ENCODE measurements at places on chromosomes 6 and 20.

DNA sequence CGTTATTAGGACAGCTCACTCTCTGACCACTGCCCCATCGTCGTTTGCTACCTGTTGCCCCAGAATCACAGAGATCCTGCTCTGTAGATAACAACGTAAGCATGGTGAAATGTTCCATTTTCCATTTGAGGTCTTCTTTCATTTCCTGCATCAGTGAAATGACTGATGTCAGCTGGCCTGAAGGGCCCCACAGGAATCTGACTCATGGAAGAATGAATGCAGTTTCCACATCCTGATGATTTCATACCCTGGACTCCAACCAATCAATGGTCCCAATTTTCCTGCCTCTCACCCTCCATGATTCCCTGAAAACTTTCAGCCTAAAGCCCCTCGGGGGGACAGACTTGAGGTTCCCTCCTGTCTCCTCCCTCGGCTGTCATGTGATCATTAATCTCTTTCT is 394.4 kb upstream of the CDH4 start:
- no peak overlapping the region for H3K4me3 ChIP-seq

GRCh38 chr6:81606965-81607381 is 145.5 kb downstream of the TENT5A start:
- H3K4me1 ChIP-seq = no peaks in the 10 kb centered on the region
- H3K27ac ChIP-seq = no peak overlapping the region
- no peaks in the 10 kb centered on the region for H3K27me3 ChIP-seq
- H3K36me3 ChIP-seq = no peaks in the 10 kb centered on the region
- H3K4me3 ChIP-seq = no peak overlapping the region

DNA sequence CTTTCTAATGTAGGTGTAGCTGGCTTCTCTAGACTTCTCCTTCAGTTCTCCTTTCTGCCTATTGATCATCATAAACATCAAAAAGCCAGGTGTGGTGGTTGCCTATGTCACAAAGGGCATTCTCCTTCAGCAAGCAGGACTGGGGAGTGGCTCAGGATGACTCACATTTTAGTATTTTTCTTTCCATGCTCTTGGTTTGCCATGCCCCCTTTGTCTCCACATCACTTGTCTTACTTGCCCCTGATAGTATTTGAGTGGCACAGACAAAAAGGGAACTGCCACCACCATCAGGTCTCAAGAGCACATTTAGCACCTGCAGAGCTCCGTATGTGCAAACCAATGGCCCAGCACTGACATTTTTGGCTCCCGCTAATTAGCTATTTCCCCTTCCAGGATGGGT is 698.8 kb downstream of the DHX35 start:
- no peaks in the 10 kb centered on the region for H3K4me1 ChIP-seq
- no peaks in the 10 kb centered on the region for H3K36me3 ChIP-seq
- no peaks in the 10 kb centered on the region for H3K27me3 ChIP-seq
- H3K27ac ChIP-seq = no peak overlapping the region
- no peak for DNase-seq
- no peak overlapping the region for H3K4me3 ChIP-seq

DNA sequence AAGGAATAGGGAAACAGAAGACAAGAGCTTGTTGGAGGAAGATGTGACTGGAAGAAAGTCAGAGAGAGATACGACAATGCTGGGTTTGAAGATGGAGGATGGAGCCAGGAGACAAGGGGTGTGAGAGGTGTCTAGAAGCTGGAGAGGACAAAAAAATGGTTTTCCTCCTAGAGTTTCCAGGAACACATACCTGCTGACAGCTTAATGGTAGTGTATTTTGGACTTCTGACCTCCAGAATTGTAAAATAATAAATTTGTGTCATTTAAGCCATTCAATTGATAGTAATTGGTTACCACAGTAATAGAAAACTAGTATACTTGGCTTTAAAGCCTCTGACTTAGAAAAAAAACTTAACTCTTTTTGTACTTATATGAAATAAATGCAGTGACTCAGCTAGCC is 3.6 kb downstream of the AIG1 start:
- no peaks in the 10 kb centered on the region for H3K36me3 ChIP-seq
- H3K27me3 ChIP-seq = no peaks in the 10 kb centered on the region
- H3K4me3 ChIP-seq = no peak overlapping the region
- H3K4me1 ChIP-seq = peaks cover 14% of the 10 kb centered on the region
- no peak for DNase-seq
- H3K27ac ChIP-seq = no peak overlapping the region

DNA sequence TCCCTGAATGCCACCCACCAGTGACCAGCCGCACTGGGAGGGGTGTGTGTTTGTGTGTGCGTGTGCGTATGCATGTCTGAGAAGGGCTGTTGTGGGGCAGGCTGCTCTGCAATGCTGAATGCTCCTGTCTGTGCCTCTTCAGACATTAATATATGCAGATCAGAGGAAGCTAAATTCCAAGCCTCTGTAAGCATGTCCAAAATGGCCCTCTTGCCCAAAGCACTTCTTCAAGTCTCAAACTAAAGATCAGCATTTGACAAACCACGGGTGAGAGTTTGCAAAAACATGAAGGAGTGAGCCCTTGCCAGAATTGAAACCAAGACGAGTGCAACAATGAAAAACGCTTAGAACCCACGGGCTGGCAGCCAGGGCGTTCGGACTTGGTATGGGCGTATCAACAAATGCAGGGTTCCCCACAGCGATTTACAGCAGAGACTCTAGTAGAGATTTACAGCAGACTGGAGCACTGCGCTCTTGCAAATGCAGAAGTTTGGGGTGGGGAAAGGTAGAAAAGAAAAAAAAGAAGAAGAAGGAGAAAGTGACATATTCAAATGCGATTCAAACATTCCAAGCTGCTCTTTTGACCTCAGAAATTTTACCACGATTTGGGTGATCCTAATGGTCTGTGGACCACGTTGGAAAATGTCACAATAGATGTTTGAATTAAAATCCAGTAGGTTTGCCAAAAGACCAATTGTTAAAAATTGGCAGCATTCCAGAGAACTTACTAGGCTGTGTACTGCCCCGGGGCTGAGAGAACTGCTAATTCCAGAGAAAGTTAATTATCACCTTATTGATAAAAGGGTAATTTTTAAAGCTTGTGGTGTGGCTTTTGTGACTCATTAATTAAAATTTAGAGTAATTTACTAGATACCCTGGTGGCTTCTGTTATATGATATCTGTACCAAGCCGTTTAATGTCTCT is 3.5 kb downstream of the SCML4 start:
- no peak for DNase-seq
- peak overlapping the region; percentile 92 for H3K27ac ChIP-seq
- H3K4me3 ChIP-seq = peak overlapping the region; percentile 68
- no peaks in the 10 kb centered on the region for H3K36me3 ChIP-seq
- peaks cover 71% of the 10 kb centered on the region for H3K4me1 ChIP-seq

GRCh38 chr6:5378331-5378730 is 117.0 kb downstream of the FARS2 start:
- H3K4me1 ChIP-seq = no peaks in the 10 kb centered on the region
- no peak for DNase-seq
- no peak overlapping the region for H3K27ac ChIP-seq
- no peaks in the 10 kb centered on the region for H3K27me3 ChIP-seq
- no peaks in the 10 kb centered on the region for H3K36me3 ChIP-seq
- no peak overlapping the region for H3K4me3 ChIP-seq

DNA sequence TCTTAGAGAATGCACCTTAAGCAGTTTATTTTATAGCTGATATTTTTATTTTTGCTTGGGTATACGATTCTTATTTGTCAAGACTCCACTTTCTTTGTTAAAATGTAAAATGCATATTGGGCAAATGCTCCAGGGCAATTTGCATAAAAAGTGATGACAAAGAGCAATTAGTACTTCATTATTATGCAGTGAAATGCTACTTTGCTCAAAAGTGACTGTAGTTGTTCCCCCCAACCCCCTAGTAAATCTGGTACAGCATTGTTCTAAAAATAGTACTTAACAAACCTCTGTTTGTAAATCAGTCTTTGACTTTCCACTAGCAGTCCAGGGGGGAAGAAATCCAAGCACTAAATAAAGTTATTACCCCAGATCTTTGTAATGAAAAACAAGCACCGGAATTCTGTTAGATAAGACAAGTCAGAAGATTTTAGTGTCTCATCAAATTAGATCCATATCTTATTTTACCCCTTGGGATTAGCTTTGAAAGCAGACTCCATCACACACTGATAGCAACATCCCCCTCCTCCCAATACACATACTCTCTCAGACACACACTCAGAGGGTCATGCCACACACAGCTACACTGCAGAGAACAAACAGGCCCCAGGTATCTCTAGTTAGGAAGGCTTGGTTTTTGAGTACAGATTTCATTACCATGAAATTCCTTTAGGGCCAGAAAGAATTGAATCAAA is 32.9 kb upstream of the BACH2 start:
- H3K27me3 ChIP-seq = no peaks in the 10 kb centered on the region
- DNase-seq = no peak

DNA sequence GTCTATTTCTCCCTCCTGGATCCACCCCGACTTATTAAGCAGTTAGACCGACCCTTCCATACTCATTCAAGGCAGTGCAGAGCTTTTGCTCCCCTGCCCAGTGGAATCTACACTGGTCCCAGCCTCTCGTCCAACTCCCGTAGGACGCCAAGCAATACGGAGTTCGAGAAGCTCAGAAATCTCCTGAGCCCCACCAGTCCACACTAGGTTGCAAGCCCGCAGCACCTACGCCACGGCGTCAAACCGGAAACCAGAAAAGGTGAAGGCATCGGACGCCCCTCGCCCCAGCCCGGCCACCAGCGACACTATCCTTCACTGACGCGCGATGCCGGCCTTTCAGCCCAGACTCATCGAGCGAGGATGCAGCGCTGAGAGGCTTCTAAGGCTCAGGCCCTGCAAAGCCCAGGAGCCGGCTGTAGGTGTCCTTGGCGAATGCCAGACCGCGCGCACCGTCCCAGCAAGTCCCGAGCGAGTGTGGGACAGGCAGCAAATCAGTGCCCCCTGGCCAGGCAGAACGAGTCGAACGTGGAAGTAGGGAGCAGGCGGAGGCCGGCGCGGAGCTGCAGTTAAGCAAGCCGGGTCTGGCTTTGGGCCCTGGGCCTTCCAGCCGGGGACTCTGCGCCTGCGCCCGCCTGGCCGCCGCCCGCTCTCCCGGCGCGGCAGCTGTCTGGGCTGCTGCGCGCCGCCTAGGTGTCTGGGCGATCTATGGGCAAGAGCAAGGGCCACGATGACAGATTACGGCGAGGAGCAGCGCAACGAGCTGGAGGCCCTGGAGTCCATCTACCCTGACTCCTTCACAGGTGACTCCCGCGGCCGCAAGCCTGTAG is at the start of gene RWDD1:
RWDD1 (plus strand) TSS at position 649 of the 827 bp plus-strand sequence; CDS start at position 728, 79 bp downstream.
- H3K4me1 ChIP-seq = peaks cover 30% of the 10 kb centered on the region
- H3K27ac ChIP-seq = peak within 1 kb of the TSS; percentile 96
- no peaks in the 10 kb centered on the region for H3K27me3 ChIP-seq
- DNase-seq = peak; percentile 98
